ENCODE measurements at places on chromosomes 7 and 10.

- no peak for DNase-seq
These were observed 1.3 kb upstream of the CHST3 start for GRCh38 chr10:71962901-71963300.

DNA sequence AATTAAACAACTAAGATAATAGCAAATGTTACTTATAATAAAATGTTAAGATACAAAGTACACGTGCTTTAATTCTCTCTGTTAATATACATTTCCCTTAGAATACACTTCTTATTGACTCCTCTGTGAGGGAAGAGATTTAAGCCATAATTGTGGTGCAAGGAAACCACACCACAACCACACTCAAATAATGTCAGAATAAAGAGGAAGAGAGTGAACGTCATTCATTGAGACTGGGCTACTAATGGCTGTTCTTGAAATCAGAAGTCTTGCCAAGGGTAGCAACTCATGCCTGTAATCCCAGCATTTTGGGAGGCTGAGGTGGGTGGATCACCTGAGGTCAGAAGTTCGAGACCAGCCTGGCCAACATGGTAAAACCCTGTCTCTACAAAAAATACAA, 10.0 kb downstream of the FAM171A1 start:
- DNase-seq = no peak

DNA sequence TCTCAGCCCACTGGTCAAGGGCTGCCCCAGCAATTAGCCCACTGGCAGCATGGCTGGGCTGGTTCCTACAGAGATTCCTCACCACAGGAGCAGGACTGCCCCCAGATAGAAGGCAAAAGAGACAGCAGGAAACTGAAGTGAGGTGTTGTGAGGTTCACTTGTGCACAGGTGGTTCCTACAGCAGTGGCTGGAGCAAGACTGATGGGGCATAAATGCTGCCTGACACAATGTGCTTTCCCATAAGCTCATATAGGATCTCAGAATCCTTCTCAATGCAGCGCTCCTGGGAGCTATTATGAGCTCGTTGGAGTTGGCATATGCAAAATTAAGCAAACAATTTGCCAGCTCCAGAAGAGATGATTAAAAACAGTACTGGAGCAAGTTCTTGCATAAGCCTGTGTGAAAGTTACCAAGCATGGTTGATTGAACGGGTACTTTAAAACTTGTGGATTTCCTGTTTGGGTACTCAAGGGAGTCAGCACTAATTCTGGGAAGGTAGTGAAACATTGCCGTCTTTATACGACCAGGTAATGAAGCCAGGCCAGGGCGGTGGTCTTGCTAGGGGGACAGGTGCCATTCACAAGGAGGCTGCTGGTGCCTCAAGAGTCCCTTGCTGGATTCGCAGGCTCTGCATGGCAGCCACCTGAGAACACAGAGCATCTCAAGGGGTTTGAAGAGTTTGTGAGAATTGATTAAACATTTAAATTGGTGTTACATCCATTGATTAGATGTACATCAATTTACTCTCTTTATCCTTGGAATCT, 20.3 kb upstream of the PRKCQ start:
- DNase-seq = no peak

DNA sequence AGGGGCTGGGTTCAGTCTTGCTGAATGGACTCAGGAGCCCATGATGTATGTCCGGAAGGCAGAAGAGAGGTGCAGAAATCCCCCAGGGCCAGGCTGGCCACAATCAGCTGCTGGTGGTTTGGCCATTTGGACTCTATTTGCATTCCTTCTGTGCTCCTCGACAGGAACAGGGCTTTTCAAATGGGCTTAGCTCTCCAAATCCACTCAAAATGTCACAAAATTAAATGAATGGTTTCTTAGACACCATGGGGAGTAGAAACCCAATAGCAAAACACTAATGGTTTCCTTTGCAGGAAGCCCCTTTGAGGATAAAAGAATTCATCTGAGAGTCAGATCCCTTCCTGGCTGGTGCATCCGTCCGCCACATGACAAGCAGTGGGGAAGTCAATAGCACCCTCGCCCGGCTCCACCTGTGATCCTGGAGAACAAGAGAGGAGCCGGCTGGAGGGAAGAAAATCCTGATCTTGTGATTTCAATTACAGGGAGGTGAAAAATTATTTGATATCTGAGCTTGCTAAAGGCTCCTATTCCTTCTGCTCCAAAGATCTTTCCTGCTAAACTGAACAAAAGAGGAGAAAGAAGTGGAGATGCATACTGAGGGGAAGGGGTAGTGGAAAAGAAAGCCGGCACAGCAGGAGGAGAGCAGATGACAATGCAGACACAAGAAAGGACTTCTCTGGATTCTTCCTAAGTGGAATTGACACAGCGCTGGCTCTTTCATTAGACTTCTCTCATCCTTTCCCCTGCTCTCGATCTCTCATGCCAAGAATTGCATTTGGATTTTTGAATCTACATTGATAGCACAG, 190.7 kb downstream of the C7orf25 start:
- DNase-seq = no peak

- no peak for DNase-seq
These were observed 230.9 kb upstream of the MAGI2 start for GRCh38 chr7:79684384-79684783.

- no peak for DNase-seq
These were observed 178.0 kb downstream of the SRPK2 start for GRCh38 chr7:105210721-105211205.

DNA sequence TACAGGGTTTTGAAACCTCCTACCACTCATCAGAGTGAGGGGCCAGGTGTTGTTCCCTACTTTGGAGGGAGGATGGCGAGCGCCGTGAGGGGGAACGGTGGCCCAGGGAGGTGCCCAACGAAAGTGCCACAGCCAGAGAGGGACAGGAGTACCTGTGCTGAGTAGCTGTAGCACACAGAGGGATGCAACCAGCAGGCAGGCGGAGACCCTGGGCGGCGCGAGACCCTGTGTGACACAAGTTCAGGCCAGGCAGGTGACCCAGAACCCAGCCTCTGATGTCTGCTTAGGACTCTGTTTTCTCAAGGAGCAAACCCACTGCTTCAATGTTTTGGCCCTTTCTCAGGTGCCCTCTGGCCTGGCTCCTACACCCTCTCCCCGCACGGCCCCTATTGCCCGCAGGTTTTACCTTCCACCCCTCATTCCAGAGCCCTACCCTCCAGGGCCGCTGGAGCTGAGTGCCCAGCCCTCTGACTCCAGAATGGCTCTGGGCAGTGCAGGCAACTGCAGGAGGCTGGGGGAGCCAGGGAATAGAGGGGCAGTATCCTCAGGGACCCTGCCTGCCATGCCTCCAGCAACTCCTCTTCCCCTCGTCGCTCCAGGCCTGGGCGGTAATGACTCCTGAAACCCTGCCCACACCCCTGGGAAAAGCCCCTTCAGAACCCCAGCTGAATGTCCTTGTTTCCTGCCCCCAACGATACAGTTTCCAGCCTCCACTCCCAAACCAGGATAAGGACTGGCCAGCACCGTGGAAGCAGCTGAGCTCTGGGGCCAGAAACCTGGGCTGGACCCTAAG, 164.1 kb upstream of the RHEB start:
- DNase-seq = no peak
